ENCODE measurements at places on chromosomes 2 and 18.

DNA sequence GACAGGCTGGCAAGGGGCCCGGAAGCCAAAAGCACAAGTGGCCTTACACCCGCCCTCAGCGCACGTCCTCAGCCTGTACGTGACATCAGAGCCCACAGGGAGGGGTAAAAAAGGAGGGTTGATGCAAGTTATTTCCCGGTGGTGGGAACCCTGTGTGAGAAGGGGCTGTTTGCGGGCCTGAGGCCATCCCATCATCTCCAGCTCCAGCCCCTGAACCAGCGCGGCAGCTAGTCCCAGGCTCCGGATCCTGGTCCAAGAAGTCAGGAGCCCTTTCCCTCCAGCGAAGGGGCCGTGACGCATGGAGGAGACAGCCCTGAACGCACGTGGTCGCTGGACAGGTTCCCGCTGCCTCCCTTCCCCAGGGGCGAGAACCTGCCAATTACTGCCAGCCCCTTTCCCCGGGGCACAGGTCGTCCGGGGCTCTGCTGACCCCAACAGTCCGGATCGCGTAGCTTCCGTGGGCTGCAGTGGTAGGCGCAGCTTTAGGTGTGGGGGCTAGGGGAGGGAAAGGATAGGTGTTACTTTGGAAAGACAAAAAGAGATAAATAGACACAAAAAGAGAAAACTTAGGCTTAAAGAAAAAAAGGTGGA lies 1.3 kb upstream of the LRP2 start:
- DNase-seq = no peak

DNA sequence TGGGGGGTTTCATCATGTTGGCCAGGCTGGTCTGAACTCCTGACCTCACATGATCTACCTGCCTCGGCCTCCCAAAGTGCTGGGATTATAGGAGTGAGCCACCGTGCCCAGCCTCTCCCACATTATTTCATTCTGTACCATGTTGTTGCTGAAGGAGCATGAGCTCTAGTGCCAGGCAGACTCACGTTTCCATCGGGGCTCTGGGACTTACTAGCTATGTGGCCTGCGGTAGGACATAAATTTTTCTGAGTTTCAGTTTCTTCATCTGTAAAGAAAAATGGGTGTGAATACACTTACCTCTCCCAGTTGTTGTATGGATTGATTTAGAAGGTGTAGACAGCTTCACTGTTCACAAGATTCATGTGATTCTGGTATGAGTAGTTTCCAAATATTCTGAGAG lies 30.8 kb upstream of the CCL20 start:
- DNase-seq = no peak

DNA sequence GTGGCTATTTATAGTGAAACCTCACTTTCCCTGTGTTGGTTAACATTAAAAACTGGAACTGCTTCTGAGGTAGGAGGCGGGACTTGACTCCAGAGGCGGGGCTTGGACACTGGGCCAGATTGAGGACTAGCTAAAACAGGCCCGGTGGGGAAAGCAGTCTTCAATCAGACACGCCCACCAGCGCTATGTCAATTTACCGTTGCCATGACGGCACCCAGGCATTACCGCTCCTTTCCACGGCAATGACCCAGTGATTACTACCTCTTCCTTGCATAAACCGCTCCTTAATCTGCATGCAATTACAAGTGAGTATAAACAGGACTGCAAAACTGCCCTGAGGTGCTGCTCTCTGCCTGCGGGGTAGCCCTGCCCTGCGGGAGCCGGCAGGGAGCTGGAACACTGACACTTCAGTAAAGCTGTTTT lies 35.3 kb downstream of the LRRFIP1 start:
- DNase-seq = peak; percentile 13

DNA sequence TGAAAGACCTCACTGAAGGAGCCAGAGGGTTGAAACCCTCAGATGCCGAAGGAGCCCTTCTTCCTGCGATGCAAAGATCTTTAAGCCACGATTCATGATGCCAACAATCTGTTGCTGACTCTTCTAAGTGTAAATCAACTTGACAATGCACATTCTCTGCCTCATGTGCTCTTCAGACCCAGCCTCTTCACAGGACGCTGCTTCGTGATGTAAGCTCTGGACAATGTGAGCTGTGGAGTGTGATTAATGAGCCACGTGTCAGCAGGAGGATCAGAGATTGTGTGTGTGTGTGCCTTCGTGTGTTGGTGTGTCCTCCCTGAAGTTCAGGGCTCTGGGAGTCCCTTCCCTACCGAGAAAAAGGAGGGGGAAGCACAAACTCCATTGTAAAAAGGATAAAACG lies 26.5 kb upstream of the TWIST2 start:
- DNase-seq = no peak

GRCh38 chr2:66242099-66242789 lies 192.7 kb upstream of the MEIS1 start:
- DNase-seq = no peak

GRCh38 chr2:55490554-55490953 lies 29.0 kb upstream of the CFAP36 start:
- DNase-seq = no peak

DNA sequence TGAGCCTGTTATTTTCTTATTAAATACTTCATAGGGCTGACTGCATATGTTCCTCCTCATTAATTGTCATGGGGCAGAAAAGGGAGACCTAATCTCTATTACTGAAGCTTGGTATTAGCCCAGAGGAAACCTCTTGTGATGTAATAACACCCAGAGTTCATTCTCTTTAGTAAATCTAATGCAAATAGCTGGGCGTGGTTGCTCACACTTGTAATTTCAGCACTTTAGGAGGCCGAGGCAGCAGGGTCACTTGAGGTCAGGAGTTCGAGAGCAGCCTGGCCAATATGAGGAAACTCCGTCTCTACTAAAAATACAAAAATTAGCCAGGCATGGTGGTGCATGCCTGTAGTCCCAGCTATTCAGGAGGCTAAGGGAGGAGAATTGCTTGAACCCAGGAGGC lies 14.7 kb downstream of the DAW1 start:
- no peak for DNase-seq

DNA sequence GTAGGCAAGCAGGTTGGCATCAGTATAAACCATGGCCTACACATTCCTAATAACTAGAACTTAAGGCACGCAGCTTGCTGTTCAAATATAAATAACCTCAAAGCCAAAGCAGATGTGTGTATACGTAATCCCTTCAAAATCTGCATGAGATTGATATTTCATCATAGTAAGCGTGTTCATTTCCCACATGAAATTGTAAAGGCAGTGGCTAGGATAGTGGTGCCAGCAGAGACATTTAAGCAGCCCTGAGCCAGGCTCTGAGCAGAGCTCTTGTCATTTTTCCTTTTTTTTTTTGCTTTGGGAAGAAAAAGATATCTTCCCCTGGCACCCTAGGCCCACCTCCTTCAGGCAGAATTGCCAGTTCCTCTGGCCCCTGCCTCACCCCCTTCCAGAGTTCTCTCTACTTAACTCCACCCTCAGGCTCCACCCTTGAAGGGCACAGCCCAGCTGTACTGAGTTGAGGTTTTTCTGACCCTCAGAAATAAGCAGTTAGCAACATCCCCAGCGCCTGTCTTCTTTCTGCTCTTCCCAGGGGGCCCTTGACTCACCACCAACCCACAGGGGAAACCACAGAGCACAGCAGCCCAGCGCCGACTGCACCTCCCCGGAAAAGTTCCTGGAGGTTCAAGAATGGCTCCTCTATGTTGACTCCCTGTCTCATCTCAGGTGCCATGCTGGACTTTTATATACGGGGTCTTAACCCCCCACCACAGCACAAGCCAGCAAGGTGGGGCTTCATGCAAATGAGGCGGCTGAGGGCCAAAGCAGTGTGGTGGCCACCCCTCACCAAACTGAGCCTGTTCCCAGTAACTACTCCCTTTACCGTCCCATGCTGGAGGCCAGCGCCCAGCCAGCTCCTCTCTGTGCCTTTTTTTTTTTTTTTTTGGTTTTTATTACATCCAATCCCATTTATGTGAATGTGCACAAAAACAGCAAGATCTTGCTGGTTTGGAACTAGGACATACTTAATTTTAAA lies 84.7 kb downstream of the EHD3 start:
- DNase-seq = no peak

- DNase-seq = no peak
Observed at GRCh38 chr2:157786663-157787363, 89.3 kb downstream of the ACVR1 start.

- DNase-seq = no peak
Observed at GRCh38 chr2:122075381-122075780, 319.9 kb downstream of the TSN start.

DNA sequence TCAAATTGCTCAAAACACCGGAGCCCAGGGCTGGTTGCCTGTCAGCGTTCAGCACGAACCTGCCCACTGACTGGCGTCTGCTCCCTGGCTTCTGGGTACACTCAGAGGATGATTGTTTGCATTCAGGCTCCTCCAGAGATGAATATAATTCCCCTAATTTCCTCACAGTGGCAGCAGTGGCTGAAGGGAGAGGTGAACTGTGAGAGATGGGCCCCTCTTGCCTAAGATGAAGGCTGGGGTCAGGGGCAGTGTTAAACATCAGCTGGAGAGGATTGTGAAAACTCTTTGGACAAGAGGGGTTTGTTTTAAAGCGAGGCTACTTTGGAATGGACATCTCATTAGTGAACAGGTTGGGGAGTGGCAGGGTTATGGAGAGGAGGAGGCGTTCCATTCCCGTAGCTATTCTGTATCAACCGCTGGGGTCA lies 31.0 kb downstream of the TCF7L1 start:
- no peak for DNase-seq

DNA sequence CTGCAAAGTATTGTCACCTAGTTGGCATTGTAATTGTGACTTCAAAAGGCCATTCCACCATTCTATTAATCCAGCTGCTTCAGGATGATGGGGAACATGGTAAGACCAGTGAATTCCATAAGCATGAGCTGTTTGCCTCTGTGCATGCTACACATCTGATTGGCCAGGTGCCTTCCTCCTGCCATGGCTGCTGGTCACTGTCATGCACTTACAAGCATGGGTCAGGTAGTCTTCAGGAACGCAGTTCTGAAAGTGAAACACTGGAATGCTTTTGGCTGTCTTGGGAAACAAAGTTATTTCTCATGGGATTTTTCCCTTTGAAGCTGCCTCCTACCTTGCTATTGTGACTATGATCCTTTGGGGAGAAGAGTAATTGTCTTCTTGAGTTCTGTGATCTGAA lies 267.6 kb downstream of the GBX2 start:
- no peak for DNase-seq

GRCh38 chr2:9230881-9231280 lies 24.3 kb downstream of the ASAP2 start:
- no peak for DNase-seq

- no peak for DNase-seq
Observed at GRCh38 chr2:176160986-176161824, 4.1 kb downstream of the HOXD3 start.

DNA sequence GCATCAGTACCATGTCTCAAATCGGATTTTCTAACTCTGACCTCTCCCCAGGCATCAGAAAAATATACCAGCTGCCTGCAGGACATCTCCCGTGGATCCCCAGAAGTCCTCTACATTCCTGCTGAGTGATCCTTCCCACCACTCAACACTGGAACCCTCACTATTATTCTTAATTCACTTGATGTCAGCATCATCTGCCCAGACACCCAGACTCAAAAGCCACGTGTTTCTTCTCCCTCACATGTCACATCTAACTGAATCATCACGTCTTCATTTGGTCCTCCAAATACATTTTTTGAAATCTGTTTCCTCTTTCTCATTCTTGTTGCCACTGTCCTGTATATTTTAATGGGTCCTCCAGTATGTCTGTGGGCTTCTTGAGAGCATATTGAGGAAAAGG lies 218.6 kb downstream of the HRH4 start:
- no peak for DNase-seq

DNA sequence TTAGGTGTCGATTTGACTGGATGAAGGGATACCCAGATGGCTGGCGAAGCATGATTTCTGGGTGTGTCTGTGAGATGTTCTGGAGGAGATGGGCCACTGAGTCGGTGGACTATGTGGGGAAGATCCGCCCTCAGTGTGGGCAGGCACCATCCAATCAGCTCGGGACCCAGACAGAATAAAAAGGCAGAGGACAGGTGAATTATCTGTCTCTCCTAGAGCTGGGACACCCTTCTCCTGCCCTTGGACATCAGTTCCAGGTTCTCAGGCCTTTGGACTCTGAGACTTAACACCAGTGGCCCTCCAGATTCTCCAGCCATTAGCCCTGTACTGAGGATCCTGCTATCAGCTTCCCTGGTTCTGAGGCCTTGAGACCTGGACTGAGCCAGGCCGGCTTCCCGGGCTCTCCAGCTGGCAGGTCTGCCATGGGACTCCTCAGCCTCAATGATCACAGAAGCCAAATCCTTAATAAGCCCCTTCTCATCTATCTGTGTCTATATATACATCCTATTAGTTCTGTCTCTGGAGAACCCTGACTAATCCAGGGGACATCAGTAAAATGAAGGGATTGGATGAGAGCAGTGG lies 11.7 kb downstream of the PROC start:
- no peak for DNase-seq

- no peak for DNase-seq
Observed at GRCh38 chr2:25561136-25561850, 112.1 kb downstream of the DTNB start.

Data from esophagus squamous epithelium (tissue), 5 donors.